ENCODE measurements at places on chromosomes 1 and 21.

GRCh38 chr1:154270833-154271232 is 1.6 kb upstream of the HAX1 start:
- no peak for DNase-seq

GRCh38 chr1:19086176-19086875 is 123.7 kb downstream of the UBR4 start:
- DNase-seq, result no peak

- DNase-seq, result no peak
Measured at GRCh38 chr21:32813265-32813903, 41.8 kb upstream of the PAXBP1 start.

GRCh38 chr21:25911730-25912401 is 177.1 kb downstream of the GABPA start:
- no peak for DNase-seq

GRCh38 chr1:157641177-157641576 is 43.3 kb upstream of the FCRL4 start:
- DNase-seq, result no peak

- no peak for DNase-seq
Measured at GRCh38 chr1:29876902-29877301, 640.6 kb downstream of the PTPRU start.

DNA sequence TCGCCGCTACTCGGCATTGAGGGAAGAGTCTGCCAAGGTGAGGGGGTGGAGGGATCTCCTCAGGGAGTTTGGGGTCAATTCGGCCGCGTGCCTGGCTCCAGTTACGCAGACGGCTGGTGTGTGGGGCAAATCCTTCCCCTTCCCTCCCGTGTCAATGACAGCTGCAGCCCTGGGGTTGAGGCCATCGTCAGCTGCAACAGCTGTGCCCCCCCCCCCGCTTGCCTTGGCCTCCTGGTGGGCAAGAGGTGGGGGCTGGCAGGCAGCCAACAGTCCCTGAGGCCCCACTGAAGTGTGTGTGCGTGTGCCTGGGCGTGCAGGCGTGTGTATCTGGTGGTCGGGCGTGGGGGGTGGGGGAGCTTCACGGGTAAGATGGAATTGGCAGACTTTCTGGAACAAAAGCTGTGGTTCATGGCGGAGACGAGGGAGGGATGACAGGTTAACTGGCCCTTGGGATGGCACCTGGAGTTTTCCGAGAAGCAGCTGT is 25.6 kb downstream of the PPFIA4 start:
- DNase-seq, result no peak

DNA sequence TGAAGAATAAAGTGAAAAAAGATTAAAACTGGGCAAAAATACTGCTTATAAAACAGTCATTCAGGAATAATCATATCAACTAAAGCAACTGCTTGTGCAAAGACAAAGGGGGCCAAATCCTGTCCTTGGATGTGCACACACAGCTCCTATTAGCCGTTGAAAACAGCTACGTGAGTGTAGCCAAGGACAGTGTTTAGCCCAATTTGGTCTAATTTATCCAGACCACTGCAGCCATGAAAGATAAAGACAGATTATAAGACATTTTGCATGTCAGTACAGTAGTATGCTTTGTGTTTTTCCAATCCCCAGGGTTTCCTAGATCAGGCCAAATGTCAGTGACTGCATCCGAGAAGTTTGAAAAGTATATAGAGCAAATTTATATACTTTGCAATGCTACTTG is 146.3 kb upstream of the PKN2 start:
- no peak for DNase-seq

- no peak for DNase-seq
Measured at GRCh38 chr1:247370786-247371732, 39.4 kb upstream of the ZNF496 start.

- DNase-seq, result no peak
Measured at GRCh38 chr1:67960766-67961165, 89.7 kb downstream of the DIRAS3 start.

DNA sequence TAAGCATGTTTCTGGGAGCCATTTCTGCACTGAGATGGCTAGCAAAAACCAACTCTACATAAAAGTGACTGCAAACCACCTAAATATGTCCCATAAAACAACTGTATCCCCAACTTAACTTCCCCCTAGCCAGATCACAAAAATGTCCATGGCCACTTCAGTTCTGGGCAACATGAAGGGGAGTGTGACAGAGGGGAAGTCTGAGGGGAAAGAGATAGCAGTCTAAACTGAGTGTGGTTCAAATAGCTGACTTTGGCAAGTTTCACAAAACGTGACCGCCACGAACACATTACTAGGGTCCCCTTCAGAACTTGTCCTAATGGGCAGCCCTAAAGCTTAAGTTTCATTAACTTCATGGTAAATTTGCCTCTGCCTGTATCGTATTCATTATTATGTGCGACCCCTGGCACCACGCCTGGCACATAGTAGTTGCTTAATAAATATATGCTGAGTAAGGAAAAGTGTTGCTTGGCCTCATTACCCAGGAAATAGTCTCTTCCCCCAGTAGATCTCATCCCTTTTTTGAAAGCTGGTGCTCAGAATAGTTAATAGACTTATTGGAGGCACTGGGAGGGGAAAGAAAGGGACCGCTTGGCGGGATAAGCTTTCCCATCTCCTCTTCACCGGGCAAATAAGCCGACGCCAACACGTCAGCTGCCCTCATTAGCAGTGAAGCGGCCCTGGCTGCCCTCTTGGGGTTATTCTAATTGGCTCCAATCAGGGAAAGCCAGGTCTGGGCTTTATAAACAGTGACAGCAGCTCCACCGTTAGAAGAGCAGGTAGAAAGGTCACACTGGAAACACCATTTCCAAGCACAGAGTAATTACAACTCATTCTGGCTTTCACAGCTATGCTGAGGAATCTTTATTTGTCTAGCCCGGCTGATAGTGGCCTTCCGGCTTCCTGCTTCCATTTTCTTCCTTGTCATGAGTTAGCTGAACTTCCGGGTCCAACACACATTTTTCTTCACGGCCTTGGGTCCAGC is 122.1 kb downstream of the LRIG2 start:
- DNase-seq, result no peak
